ENCODE measurements at places on chromosomes 7 and 10.
A peak's percentile ranks its signal among the peaks of the same experiment; 100 is the strongest.

DNA sequence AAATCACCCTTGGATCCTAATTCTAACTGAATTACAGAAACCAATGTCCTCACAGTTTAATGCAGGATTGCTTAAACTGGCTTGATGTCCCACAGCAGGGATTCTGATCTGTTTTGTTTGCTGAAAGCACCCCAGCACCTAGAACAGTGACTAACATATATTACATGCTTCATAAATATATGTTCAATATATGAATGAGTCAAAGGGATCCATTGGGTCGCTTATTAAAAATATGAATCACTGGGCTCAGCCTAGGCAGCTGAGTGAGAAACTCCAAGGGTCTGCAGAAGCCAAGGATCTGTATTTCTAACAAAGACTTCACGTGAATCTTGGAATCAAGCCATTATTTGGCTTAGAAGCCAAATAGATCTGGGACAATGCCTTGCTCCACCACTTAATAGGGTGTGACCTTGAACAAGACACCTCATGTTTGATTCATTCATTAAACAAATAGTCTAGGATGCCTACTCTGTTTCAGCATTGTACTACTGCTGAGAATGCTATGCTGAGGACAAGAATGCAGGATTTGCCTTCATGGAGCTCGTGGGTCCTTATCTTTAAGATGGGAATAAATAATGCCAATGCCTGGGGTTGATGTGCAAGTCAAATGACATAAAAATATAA is 103.4 kb upstream of the DLX6 start:
- no peak for DNase-seq

DNA sequence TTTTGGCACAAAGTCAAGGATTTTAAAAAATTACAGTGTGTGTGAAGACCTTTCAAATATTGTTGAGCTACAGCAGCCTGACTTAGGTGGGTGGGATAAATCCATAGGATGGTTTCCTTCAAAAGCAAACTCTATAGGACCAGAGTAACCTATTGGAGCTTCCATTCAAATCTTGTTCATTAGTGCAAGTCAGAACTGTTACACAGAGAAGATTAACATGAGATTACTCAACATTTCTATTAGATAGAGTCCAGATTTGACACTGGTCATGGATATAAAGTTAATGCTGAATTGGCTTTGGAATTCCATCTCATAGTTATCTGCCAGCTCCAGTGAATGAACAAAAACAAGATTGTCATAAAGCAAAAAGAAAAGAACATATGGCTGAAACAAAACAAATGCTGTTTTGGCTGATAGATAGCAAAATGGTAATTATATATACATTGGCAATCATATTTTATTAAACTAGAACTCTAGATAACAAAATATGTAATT is 129.6 kb upstream of the SEMA3A start:
- no peak for DNase-seq

DNA sequence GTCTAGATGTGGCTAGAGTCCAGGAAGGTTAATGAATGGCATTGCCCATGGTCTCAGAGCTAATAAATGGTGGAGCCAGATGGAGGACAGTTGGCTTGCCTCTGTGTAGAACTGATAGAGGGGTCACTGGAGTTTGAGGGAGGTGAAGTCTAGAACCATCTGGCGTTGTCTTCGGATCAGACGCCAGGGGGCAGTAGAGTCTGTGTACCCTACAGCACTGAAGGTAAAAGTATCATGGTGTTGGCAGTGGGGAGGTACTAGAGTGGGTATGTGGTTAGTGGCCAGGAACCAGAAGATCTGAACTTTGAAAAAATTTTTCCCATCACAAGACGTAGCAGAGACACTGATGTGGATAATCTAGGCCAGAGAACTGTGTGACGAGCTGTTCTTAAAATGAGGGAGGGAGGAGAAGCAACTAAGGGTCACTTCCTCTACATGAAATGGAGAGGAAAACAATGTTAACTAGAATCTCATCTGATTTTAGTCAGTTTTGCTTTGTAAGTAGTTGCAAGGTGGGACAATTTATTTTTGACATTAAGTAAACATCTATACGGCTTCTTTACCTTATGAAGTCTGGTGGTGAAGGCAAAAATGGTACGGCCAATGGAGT is 227.9 kb upstream of the PRSS58 start:
- peak; percentile 55 for DNase-seq

DNA sequence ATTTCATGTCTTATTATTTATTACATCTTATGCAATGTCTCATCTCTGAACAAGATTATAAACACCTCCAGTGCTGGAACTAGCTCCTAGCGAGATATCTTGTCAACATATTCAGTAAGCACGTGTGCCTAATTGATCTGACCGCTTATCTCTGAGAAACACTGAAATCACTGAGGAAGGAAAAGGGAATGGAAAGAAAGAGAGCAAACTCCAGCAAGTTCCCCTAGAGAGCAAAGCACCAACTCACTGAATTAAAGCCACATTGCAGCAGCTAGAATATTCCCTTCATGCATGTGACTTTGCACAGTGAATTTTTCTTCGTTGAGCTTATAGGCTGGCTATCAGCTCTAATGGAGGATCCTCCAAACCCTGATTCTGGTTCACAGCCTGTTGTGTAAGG is 177.1 kb upstream of the FRMD4A start:
- no peak for DNase-seq

- no peak for DNase-seq
Measured at GRCh38 chr7:155597753-155598140, 46.7 kb upstream of the RBM33 start.

DNA sequence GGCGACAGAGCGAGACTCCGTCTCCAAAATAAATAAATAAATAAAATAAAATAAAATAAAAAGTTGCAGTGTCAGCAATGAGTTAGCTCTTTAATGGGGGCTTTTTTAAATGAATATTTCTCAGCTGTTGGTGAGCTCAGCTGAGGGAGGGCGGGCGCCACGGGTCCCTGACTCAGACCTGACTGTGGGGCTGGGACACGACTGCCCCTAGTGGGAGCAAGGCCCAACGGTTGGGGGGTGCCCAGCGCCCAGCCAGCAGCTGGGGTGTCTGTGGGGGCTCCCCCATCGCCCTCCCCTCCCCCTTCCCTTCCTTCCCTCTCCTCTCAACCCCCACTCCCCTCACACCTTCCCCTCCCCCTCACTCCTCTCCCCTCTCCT is 46.6 kb downstream of the PWWP2B start:
- peak; percentile 80 for DNase-seq

DNA sequence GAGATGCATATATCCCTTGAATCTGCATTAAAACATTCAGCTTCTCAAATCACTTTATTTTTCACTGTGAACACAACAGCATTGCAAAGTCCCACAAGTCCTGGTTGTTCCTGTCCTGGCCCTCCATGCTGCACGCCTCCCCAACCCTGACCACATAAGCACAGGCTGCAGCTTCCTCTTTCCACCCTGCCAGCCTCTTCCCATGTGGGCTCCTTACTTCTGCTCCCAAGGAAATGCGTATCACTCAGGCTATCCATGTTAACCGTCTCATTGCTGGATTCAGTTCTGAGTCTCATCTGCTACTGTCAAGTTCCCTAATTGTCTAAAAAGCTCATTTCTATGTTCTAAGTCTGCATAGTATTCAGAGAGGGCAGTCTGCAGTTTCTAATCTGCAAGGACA is 89.7 kb upstream of the ZPBP start:
- DNase-seq = no peak

GRCh38 chr7:133423618-133424017 is 170.7 kb downstream of the EXOC4 start:
- no peak for DNase-seq

DNA sequence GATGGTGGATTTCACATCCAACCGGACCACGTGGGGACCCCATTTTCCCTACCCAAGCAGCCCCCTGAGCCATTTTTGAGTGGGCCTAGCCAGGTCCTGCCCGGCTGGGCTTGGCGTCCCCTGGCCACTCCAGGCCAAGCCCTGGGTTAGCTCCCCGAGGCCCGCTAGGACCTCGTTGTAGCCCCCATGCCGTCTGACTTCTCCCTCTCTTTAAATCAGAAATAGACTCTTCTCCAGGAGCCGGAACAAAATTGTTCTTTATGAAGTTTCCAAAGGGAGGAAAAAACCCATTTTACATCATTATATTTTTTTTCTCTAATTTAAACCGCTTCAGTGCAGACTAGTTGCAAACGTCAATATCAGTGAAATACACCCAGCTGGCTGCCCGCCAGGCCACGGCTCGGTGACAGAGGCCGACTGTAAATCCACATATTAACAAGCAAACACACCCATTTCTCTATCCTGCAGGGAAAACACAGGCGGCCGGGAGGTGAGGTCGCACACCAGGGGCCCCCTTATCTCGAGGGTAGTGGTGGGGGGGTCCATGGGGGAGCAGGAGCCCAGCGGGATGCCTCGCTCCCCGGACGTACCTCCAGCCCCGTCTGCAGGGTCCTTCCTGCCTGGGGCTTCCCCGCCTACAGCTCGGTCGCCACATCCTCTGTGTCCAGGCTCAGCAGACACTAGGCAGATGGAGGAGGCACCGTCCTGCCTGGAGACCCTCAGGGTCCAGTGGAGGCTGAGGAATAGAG is 72.7 kb downstream of the ELFN1 start:
- peak; percentile 48 for DNase-seq

GRCh38 chr7:45145881-45146280 is 11.7 kb upstream of the RAMP3 start:
- no peak for DNase-seq

GRCh38 chr10:106500041-106500924 is 664.2 kb downstream of the SORCS1 start:
- DNase-seq = no peak
